ENCODE measurements at places on chromosomes 7 and 10.
A peak's percentile ranks its signal among the peaks of the same experiment; 100 is the strongest.

DNA sequence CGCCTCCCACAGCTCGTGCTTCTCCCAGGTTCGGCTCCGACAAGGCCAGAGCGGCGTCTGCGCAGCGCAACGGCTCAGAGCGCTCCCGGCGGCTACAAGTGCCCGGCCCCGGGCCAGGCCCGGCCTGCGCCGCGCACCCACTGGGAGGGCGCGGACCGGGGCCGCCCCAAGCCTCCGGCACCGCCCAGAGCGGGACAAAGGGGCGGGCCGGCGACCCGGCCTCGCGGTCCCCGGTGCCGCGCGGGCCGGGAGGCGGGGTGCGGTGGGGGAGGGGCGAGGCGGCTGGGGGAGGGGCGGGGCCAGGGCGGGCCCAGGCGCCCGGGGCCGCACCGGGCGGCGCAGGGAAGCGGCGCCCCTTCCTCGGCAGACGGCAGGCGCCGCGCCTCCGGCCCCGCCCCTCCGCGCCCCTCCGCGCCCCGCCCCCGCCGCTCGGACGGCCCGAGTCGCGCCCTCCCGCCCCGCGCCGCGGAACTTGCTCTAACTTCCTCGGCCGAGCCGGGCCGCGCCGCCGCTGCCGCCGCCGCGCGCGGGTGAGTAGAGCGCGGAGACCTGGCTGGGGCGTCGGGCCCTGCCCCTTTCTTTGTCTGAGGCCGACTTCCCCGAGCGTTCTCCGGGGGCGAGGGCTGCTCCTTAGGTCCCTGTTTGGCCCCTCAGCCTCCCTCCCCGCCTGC is at the start of gene TSPAN14:
TSPAN14 (plus strand) TSS at position 469 of the 671 bp plus-strand sequence. CDS start 34,924 bp downstream, outside the sequence.
- peak; percentile 83 for DNase-seq

- DNase-seq = no peak
Measured at GRCh38 chr7:30797176-30798040, 26.2 kb downstream of the MINDY4 start.

DNA sequence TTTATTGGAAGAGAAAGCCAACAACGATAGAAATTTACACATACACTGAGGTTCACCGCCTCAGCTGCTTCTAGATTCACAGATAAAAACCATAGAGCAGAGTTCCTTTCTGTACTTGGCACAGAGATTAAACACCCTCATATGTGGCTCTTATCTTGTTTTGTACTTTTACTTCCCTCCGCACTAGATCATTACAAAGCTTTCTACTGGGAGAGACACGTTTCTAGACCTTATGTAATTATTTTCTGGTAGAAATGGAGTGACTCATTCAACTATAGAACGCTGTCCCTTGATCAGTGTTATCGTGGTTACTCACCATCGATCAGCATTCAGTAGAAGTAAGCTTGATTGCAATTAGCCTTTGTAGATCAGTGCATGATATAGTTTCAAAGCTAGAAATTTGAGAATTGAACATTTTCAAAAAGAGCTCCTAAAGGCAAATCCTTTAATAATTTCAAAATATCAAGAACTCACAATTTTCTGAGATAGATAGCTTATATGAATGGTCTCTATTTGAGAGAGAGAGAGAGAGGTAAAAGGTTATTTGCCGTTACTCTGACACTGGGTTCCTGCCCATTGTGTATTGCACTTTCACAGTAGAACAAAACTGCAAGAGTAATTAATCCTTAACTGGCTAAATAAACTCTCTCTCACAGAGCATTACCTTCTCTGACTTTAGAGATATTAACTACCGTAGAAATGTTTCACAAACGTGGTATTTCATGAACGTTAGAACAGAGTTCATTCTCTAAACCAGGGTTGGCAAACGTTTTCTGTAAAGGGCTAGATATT is 26.1 kb upstream of the DNAJC1 start:
- DNase-seq = no peak

GRCh38 chr7:117146511-117146910 is 176.3 kb downstream of the WNT2 start:
- DNase-seq = no peak

- DNase-seq = no peak
Measured at GRCh38 chr10:61994405-61995219, 93.1 kb downstream of the ARID5B start.

DNA sequence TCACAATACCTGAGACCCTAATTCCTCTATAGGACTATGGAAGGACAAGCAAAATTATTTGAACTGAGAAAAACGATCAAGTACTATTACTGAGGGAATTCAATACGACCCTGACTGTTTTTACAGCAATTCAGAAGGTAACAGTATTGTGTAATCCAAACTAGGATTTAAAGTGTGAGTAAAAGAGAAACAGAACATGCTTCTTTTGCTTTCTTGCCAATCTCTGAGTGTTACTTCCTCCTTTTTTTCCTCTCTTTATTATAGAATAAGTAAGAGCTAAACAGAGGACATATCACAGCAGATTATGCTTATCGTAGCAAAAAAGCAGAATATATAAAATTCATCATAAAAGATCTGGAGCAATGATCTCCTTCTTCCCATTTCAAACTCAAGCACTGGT is 292.1 kb downstream of the THSD7A start:
- DNase-seq = no peak

DNA sequence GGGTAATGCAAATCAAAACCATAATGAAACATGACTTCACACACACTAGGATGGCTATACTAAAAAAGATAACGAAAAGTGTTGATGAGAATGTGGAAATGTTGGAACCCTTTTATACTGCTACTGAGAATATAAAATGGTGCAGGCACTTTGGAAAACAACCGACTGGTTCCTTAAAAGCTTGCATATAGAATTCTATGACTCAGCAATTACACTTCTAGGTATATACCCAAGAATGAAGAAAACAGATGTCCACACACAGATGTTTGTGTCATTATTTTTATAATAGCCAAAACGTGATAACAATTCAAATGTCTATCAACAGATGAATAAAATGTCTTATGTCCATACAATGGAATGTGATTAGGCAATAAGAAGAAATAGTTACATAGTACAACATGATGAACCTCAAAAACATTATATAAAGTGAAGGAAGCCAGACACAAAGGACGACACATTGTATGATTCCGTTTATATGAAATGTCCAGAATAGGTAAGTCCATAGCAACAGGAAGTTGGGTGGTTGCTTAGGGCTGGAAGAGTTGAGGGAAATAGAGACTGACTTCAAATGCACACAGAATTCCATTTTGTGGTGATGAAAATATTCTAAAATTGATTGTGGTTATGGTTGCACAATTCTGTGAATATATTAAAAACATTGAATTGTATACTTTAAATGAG is 148.3 kb upstream of the PHYHIPL start:
- DNase-seq = no peak

DNA sequence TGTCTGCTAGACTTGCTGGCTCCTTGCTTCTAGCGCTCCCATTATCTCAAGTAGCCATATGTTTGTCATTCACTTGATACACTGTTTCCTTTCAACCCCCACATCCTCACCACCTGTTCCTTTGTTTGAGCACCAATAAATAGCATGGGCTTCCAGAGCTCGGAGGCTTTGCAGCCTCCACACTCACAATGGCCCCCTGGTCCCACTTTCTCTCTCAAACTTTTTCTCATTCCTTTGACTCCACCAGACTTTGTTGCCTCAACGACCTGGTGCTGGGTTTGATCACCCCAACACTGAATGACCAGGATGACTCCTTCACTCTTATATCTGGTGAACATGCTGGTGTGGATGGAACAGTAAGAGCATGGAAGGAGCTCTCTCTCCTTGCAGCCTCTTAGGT is 114.5 kb upstream of the TRIM24 start:
- DNase-seq = no peak

DNA sequence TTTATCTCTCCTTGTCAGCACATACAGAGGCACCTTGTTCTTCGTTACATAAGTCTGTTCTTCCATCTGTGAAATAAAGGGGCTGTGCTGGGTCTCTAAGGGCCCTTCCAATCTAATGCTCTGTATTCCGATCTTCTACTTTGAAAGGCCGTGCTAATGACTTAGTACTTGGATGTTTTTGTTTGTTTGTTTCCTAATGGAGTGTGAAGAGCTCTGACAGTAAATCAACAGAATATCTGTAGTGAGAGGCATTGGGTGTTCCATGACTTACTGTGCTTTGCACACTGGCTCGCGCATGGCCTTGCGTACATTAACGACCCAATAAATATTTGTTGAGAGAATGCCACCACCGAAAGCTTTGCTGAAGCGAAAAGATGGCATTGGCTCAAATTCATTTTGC is 162.1 kb downstream of the CHN2 start:
- DNase-seq = no peak

DNA sequence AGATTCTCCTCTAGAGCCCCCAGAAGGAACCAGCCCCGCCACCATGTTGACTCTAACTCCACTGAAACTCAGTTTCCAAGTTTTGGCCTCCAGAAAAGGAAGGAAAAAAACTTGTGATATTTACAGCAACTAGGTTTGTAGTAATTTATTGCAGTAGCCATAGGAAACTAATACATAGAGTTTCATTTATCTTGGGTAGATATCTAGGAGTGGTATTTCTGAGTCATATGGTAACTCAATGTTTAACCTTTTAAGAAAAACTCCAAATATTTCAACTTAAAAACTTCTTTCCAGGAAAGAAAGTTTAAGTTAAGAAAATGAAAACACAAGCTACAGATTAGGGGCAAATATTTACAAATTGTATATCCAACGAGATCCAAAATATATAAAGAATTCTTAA is 576.7 kb downstream of the KCNMA1 start:
- no peak for DNase-seq

GRCh38 chr7:109092268-109092667 is 522.6 kb downstream of the DNAJB9 start:
- no peak for DNase-seq

DNA sequence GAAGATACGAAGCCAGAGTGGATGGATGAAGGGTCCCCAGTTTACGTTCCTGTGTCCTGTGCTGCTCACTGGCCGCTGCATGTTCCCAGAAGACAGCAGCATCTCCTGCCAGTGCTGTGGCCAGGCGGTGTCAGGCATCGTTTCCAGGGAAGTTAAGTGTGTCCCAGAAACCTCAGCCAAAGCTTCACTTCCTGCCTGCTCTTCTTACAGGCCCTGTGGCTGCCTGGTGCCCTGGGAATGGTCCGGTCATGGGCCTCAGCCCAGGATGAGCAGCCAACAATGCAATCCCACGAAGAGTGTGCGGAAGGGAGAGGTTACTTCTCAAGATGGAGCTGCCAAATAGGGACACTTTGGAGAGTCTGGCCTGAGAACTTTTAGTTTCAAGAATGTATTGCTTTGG is 99.7 kb upstream of the TARP start:
- DNase-seq = no peak

- DNase-seq = peak; percentile 50
Measured at GRCh38 chr7:22726907-22727713, at the start of gene IL6. TSS of gene IL6 (plus strand) at chr7:22727200. CDS start at chr7:22727263, 63 bp downstream.

DNA sequence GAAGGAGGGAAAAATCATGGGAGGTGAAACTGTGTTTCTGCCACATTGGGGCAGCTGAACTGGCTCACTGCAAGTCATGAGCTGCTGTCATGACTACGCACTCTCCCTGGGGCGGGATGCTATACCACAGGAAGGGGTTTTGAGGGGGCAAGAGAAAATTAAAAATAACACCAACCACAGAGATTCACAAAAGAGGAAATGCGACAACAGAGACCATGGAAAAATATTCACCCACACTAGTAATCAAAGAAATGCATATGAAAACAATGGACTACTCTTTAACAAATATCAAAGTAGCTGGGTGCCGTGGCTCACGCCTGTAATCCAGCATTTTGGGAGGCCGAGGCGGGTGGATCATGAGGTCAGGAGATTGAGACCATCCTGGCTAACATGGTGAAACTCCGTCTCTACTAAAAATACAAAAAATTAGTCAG is 65.2 kb upstream of the TM9SF3 start:
- DNase-seq = no peak

DNA sequence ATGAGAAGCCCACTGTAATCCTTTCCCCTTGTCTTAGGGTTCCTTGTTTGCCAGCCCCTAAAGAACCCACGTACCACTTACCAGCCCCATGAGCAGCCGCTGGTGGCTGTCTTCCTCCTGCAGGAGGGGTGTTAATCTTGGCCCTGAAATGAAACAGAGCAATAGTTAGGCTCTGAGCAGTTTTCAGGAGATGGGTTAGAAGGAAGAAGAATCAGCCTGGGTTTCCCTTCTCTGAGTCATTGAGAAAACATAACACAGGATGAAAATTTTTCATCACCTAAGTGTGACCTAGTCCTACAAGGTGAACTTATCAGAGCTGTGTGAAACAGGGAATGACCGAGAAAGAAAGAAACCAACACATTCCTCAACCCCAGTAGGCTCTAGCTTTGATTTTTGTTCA is 90.0 kb downstream of the GSAP start:
- DNase-seq = no peak

DNA sequence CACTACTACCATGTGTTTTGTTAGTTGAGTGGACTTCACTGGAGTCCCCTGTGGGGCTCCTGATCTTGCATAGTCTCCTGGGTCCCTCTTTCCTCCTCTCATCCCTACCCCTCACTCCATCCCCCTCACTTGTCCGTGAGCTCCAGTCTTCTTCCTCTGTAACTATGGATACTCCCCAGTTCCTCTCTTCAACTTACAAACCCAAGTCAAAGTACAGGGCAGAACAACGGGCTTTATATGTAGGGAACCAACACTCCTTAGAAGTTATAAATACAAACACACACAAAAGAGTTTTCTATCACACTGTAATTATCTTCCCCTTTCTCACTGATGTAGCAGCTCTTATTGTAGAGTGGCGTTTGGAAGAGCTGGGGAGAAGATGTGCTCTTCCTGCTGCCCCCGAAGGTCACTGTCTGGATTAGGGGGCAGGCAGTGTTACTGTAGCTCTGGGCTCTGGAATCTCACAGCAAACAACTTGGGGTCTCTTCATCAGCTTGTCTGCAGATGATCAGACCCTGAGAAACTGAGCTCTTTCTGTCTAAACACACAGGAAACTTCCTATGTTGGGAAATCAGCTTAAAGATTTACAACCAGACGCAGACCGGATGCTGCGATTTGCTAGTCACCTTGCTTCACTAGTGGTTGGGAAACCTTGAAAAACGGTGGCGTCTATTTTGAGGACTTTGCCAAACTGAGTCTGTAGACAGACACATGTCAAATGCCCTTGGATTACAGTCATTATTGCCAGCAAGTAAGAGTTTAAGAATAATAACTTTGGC is 13.6 kb downstream of the SNX10 start:
- no peak for DNase-seq
